ENCODE measurements at places on chromosomes 11 and 22.

DNA sequence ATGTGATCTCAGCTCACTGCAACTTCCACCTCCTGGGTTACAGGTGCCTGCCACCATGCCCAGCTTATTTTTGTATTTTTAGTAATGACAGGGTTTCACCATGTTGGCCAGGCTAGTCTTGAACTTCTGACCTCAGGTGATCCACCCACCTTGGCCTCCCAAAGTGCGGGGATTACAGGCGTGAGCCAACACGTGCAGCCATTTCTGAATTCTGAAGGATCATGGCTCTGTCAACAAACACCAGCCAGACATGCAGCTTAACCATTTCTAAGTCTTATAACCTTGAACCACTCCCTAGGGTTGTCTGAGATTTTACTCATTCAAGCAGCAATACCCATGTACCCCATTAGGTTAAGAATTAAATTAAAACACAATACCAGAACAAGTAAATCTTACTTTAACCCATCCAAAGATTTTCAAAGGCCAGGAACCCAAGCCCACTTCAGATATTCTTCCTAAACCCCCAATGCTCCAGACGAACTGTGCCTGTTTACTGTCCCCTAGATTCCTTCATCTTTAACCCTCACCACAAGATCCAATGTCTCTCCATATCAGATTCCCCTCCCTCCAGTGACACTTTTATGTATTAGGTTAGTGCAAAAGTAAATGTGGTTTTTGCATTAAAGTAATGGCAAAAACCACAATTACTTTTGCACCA is 4.0 kb downstream of the RPS13 start:
- DNase-seq = no peak

DNA sequence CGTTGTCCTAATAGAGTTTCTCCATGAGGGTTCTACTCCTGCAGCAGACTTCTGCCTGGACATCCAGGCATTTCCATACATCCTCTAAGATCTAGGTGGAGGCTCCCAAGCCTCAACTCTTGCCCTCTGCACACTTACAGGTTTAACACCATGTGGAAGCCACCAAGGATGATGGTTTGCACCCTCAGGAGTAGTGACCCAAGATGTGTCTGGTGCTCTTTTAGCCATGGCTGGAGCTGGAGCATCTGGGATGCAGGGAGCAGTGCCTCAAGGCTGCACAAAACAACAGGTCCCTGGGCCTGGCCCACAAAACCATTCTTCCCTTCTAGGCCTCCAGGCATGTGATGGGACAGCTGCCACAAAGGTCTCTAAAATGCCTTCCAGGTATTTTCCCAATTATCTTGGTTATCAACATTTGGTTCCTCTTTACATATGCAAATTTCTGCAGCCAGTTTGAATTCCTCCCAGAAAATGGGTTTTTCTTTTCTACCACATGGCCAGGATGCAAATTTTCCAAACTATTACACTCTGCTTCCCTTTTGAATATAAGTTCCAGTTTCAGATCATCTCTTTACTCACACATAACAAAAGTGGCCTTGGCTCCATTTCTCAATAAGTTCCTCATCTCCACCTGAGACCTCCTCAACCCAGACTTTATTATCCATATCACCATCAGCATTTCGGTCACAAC is 69.5 kb upstream of the GNAZ start:
- DNase-seq = no peak

GRCh38 chr22:18095101-18095805 is 15.4 kb upstream of the TUBA8 start:
- no peak for DNase-seq

- no peak for DNase-seq
Observed at GRCh38 chr11:8757047-8757446, 74.5 kb downstream of the RPL27A start.

DNA sequence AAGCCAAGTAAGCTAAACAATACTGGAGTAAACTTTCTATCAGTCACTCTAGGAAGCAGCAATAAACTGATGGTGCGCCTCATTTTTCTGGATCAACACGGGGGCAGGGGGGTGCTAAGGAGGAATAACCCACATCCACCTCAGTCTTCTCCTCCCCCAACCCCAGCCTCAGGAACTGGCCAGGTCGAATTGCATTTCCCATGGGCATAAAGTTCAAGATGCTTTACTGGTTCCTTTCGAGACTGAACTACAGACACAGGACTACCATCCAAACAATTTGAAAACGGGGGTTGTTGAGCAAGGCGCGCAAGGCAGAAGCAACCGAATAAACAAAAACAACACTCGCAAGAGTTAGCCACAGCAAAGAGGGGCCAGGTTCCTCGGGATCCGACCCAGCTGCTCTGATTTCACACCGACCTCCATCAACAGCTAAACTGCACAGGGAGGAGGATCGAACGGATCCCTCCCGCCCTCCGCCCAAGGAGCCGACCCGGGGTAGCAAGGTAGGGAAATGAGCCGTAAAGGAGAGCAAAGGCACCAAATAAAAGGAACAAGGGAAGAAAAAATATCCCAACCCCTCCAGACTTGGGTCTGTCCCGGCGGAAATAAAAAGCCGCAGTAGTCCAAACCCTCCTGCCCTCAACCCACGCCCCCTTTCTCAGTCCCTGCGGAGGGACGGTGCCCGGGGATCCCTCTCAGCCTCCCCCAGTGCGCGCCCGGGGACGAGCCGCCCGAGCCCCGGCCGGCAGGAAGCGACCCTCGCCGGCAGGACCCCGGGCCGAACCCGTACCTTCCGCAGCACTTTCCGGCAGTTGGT is 801 bp downstream of the SESN3 start:
- no peak for DNase-seq

DNA sequence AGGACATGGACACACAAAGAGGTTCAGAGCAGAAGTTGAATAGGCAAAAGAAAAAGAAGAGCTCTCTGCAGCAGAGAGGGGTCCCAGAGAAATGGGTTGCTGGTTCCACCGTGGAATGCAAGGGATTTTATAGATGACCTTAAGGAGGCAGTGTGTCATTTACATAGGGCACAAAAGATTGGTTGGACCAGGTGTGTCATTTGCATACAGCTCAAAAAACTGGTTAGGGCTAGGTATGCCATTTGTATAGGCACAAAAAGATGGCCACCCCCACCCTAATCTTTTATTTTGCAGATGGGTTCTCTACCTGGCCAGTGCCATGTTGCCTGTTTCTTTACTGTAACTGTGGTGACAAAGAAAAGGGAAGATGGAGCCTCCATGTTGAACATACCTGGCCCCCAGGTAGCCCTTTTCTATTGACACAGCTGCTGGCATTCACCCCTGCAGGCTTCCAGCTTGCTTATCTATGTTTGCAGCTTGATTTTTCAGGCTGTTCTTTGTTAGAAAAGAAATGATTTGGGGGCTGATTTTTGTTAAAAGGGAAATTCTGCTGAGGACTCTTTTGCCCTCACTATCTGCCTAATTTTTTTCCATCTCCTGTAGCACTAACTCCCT is 3.1 kb upstream of the CAVIN3 start:
- no peak for DNase-seq

All from NCI-H1048 (cell line).